Right lobe of liver (tissue), 6 donors: ENCODE measurements at places on chromosomes 5 and 9. TPM values are rescaled to one million over a fixed set of nuclear protein-coding genes. Genes with fewer than 3 reads are reported as not detected.

DNA sequence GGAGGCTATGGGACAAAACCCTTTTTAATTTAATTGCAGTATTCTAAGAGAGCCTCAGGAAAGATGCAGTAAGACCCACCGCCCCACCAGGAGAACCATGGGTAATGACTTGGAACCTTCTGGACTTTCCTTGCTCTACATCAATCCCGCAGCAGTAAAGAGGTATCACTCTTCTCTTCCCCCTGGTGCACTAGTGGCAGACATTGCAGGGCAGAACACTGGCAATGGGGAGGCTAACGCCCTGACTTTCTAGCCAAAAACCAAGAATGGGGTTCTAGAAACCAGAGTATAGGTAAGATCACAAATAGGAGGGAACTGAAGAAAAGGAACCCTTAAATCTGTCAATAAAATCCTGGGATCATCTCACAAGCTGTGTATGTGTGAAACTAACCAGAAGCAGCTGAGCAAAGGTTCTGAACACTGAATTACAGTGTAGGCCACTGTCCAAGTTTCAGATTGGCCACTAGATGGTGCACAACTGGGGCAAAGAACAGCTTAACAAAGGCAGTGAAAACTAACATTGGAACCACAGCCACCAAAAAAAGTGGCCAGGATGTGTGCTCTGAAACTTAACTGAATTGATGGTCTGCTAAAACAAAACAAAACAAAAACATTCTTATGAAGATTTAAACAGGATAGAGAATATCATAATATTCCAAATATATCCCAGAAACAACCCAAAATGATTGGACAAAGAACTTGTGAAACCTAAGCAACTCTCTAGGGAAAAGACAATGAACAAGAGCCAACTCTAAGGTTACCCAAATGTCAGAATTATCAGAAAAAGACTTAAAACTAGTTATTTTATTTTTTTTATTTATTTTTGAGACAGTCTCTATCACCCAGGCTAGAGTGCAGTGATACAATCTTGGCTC lies 6.6 kb upstream of the FAM151B start:
- peak; percentile 66 for DNase-seq

- DNase-seq: no peak
Measured at GRCh38 chr9:92032891-92033290, 82.3 kb downstream of the SPTLC1 start.

GRCh38 chr9:19032406-19032805 lies 603 bp downstream of the SAXO1 start:
- DNase-seq: no peak

GRCh38 chr5:132480893-132481595 lies 9.5 kb downstream of the IRF1 start:
- no peak for DNase-seq

- DNase-seq: no peak
Measured at GRCh38 chr9:108956631-108957026, 22.4 kb downstream of the ABITRAM start.

DNA sequence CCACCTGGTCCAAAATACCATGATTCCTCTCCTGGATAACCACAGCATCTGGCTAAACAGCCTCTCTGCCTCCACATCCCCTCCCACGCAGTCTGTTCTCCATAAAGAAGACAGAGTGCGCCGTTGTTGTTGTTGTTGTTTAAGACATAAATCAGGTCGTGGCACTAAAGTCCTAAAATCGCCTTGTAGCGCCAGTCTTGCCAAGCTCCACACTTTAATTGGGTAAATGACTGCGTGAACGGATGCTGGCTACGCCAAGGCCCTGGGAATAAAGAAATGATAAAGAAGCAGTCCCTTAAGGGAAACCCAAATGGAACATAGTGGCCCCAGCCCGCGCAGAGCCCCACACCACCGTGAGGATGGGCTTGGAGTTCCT lies 364 bp upstream of the SFXN1 start:
- DNase-seq: no peak

- DNase-seq: no peak
Measured at GRCh38 chr5:139749242-139749641, 46.4 kb upstream of the PSD2 start.

DNA sequence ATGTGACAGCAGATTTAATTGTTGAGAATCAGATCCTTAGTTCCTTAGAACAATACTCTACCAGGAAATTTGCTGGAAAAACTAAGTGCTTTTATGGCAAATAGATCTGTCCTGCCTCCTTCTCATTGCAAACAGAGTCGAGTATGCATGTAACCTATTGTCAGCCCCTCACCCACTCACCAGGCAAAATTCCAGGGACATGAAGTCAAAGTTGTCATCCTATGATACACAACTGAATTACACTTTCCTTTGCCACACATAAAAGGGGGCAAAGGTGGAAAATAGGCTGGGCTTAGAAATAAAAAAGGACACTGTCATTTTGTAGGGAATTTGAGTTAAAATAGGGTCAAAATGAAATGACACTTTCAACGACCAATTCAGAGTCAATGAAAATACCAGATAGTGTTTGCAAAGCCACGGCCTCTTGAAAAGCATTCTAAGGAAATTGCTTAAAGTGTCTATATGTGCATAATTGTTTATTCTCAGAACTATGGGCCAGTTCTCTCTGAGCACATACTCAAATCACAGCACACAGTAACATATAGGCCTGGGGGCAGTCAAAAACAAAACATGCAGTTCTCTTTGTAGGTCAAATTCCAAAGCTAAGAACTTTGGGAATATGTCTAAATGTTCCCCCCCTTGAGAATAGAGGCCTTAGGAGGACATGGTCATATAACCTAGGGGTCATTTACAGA lies 452.8 kb downstream of the NFIB start:
- DNase-seq: no peak

DNA sequence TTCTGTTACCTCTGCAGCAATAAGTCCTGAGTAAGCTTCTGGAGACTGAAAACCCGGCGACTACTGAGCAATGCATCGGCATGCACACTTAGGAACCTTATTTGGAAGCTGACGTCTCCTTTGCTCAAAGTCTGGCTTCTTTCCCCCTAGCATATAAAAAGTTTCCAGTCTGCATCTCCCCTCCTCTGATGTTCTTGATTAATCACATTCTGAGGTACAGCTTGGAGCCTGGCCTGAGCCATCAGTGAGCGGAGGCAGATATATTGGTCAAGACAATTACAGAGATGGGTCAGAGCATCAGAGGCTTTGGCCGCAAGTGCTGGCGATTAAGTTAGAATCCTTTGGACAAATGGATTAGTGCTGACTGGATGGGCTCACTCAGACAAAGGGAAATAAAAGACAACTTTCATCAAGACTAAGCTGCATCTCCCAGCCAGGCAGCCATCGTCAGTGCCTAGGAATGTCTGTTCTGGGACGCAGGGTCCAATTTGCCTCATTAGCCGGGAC lies 140.7 kb downstream of the MTX3 start:
- no peak for DNase-seq

DNA sequence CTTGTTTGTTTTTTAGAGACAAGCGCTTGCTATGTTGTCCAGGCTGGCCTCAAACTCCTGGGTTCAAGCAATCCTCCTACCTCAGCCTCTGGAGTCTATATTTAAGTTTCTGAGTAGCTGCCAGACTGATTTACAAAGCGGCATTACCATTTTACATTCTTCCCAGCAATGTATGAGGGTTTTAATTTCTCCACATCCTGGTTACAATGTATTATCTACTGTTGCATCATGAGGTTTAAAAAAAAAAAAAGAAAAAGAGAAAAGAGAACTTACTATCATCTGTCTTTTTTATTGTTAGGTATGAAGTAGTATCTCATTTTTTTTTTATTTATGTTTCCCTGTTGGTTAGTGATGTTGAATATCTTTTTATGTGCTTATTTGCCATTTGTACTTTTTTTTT lies 18.9 kb upstream of the CLINT1 start:
- DNase-seq: no peak

DNA sequence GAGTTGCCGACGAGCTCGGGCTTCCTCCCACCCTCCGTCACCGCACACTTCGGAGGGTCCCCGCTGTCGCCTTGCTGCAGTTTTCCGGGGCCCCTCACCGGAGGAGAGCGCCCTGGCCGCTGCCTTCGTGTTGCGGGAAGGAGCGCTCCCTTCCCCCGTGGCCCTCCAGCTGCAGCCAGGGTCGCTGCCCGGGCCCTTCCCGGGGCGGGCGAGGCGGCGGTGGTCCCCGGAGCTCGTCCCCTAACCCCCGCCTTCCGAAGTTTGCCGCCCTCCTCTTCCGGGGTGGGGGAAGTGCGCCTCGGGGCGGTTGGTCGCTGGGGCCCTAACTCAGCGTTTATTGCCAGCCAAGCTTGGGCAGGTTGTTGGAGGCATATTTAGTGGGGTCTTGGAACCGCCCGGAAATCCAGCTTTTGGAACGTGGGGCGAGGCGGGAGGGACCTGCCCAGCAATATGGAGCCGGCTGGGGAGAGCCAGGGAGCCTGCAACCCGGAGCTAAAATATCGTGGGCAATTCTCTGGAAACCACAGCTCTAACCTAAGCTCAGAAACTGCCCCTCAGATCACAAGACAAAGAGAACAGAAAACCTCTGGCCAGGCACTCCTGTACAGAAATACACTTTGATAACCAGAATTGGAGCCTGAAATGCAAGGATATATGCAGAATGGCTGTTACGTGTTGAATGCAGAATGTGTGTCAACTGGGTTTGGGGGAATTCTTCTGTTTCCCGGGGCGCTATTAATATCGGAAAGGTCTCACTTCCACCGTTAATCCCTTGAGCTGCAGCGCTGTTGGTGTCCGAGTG lies 890 bp downstream of the PIK3R1 start:
- peak; percentile 78 for DNase-seq

- DNase-seq: no peak
Measured at GRCh38 chr5:23234197-23234596, 273.2 kb upstream of the PRDM9 start.

DNA sequence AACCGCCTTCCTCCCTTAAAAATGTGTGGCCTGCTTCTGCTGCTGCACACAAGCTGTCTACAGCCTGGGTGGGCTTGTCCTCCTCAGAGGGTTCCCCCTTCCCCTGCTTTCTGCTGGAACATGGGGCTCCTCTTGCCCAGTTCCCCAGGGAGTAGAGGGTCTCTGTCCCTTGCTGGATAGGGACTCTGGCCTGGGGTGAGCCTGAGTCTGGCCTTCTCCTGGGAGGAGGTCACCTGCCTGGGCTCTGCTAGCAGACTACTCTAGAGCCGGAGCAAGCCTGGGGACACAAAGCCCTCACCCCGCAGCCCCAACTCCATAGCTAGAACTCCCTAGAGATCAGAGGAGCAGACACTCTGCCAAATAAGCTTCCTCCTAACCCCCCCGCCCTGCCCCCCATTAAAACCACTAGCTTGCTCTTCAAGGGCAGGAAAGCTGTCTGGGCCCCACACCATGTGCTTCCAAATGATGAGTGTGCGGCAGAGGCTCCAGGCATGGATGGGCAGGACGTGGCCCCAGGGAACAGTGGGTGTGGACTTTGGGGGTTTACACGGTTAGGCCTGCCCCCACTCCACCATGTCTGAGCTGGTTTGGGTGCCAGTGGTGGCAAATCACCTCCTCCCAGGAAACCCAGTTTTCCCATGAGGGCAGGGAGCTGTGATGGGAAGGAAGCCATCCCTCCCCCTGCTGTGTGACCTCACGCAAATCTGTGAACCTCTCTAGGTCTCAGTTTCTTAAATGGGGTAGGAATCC lies 10.0 kb downstream of the TCF7 start:
- no peak for DNase-seq

- DNase-seq: no peak
Measured at GRCh38 chr5:14945450-14945849, 73.9 kb upstream of the ANKH start.

DNA sequence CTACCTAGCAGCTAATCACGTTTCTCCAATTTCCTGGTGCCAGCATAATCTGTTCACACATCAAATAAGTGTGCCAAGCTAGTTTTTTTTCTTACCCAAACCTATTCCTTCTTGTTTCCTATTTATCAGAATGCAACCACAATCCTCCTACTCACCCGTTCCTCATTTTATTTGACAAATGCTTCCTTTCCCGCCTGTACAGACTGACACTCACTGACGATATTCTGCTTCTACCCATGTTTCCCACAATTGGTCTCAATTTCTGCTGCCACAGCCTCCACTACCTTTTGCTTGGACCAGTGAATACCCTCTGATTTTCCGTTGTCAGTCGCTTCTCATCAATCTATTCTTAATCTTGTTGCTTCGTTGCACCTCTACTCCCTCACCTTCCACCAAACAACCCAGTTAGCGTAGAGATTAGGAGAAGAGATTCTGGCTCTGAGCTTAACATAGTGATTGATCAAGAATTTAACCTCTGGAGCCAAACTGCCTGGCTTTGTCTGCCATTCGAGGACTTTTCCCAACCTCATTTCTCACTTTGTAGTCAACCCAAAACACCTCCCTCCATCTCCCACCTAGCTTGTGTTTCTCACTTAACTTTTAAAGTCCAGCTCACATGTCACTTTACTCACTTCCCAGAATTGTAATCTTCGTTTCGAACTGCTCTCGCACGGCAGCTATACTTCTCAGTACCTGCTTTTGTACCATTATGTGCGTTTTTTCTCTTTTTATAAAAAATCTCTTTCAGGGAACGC lies 729 bp upstream of the TMEM38B start:
- no peak for DNase-seq

- DNase-seq: no peak
Measured at GRCh38 chr5:59525957-59526356, 367.6 kb downstream of the PDE4D start.

DNA sequence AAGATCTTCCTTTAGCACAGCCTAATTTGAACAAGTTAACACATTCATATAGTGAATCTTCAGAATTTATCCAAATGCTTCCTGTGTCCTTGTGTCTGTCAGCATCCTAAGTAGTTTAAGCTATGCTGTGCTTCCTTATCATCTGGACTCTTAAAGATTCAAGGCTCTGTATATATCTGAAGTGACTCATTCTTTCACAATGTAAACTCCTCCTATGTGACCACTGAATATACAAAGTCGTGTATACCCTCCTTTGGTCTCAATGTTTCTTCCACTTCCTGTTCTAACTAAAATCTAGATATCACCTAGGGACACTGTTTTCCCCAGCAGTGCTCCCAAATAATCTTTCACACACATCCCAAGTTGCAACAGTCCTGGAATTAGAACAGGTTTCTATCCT lies 935.7 kb upstream of the NUDT12 start:
- no peak for DNase-seq

GRCh38 chr5:154372661-154373060 lies 73.1 kb upstream of the SAP30L start:
- DNase-seq: no peak

- no peak for DNase-seq
Measured at GRCh38 chr9:77725820-77726219, 77.7 kb upstream of the GNA14 start.

DNA sequence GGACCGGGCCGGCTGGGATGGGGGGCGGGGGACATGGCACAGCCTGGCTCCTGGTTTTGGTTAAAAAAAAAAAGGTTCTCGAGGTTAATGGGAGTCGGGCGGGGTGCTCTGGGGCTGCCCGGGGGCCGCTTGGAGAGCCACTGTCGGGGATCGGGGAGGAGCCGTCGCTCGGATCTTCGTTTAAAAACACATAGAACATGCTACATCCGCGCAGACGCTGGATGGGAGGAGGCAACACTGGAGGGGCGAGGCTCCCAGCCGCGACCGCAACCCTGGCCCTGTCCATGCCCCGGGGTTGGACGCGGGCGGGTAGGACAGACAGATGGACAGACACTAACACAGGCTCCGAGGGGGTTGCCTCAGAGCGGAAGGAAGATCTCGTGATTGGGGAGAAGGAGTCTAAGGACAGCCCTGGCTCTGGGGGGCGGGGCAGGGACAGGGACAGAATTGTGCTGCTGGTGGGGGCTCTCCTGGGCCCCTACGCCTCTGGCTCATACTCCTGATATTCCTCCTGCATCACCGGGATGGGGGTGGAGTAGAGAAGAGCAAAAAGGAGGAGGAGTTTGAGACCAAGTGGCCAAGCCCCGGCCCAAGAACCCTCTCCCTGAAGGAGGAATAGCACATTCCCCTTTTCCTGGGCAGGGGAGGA lies 9.9 kb downstream of the SNCB start:
- no peak for DNase-seq

Gene NDUFA8
- total RNA-seq: 28.8 TPM

Gene MYORG
- 27.1 TPM for total RNA-seq

Gene NKD2
- total RNA-seq: 0.99 TPM

Gene ZNF622
- total RNA-seq: 12.9 TPM
